Stimulated activated CD8-positive, alpha-beta memory T cell treated with anti-CD3 and anti-CD28 coated beads, Interleukin-4, amount 100 ng/mL, for 1 hour (primary cell): ENCODE measurements at places on chromosomes 1 and 21.

DNA sequence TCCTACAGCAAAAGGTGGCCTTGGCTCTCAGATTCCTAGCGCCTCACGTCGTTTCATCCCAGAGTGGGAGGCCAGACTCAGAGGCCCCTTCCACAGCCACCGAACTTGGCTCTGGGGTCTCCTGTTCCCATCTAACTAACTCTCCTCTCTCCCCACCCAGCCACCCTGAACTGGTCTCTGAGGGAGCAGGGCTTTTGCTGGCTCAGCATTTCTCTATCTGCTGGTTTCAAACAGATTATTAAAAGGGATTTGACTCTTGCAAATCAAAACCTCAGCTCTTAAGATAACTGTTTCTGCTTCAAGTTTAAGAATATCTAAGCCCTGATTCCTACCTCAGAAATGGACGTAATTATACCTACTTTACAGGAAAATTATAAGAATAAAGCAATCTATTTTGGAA is 91.0 kb upstream of the ATP1B1 start:
- no peak for DNase-seq

- no peak for DNase-seq
Observed at GRCh38 chr1:38872401-38873026, 634 bp downstream of the MYCBP start.

- no peak for DNase-seq
Observed at GRCh38 chr1:203506858-203507626, 13.1 kb downstream of the OPTC start.

GRCh38 chr1:79496129-79496528 is 489.6 kb upstream of the ADGRL4 start:
- no peak for DNase-seq

DNA sequence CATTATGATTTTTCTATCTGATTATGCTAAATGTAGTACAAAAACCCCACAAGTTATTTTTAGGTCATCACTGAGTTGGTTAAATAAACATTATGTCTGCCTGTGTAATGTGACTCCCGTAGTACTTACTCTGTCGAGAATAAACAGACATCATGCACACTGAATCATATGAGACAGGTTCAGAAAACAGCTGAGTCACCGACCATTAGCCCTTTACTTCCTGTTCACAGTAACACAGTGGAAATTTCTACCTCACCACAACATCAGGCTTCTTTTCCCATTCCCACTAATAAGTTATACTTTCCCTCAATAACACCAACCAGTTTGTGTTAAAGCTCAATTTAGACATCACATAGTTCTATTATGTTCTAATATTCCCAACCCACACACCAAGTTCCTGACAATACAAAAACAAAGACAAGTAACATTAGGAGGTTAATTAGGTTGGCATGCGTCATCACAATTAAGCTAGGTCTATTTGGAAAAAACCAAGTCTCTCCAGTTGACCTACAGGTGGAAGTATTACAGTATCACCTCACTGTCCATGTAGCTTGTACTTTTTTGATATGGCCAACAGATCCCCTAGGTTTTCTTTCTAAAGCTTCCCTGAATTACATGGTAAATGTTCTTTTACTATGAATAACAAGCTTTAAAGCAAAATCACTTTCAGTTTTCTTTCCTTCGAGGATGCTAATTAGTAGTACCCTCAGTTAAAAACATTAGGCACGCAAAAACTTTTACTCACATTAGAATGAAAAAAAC is 154.2 kb downstream of the EIF4G3 start:
- no peak for DNase-seq
